ENCODE measurements at places on chromosomes 12 and 14. TPM values are rescaled to one million over a fixed set of nuclear protein-coding genes. Genes with fewer than 3 reads are reported as not detected.

DNA sequence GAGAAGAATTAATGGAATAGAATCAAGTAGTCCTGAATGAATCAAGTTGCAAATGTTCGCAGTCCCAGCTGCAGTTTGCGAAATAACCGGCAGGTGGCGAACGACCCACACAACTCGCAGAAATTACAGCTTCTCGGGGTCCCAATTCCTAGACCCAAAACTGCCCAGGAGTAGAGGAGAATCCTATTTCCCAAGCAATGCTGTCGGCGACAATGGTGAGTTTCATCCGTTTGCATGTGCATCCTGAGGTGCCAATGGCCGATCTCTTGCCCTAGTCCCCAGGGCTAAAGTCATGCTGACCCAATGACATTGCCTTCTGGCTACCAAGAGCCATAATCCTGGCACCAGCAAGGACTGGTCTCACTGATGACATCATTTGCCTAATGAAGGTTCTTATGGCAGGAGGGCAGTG is 8.5 kb upstream of the ASCL1 start:
- peak; percentile 74 for DNase-seq

Gene P3H3
- 2.3 TPM for total RNA-seq

DNA sequence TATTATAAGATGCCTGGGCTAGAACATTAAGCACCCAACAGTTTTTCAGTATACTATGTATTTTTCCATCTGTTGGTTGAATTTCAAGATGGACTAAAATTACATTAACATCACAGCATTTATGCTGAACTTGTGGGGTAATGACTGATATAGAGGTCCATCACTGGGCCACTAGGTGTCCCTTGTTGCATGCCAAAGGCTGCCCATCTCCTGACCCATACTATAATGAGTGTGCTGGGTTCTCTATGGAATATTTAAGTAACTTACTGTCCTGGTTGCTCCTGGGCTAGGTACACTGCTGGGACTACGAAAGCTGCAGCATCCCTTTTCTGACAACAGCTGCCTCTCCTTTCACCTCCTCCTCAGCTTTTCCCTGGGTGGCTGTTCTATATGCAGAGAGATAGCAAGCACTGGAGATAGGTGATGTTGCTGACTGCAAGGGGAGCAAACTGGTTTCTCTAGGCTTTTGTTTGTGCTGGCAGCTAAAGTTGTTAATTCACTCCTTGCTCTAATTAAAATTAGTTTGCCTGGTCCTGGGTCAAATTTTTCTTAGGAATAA is 138.6 kb upstream of the TRHDE start:
- DNase-seq: no peak

Gene EFS
- total RNA-seq: not detected

Gene RAPGEF3
- 0.56 TPM for total RNA-seq

DNA sequence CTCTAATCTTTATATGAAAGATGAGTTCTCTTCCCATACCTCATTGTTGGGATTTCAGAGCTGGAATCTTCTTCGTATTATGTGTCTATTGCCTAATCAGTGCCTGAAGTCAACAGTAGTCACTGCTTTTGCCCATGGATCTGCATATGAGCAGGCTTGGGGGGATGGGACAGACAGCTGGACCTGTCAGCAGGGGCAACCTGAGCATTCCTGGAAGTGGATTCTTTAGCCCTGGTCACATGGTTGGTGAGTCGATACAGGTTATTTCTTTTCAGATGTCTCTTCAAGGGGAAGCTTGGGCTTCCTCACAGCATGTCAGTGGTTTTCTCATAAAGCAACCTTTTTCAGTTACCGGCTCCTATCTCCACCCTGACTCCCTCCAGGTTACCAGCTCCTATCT is 97.3 kb upstream of the RBM19 start:
- no peak for DNase-seq

- DNase-seq: no peak
These were observed 13.7 kb downstream of the ARID2 start for GRCh38 chr12:45743247-45743646.

- no peak for DNase-seq
These were observed 14.9 kb downstream of the AKAP6 start for GRCh38 chr14:32343926-32344430.

Gene MAP1LC3B2
- total RNA-seq: 1.9 TPM

Gene UBC
- total RNA-seq: 1,010 TPM

DNA sequence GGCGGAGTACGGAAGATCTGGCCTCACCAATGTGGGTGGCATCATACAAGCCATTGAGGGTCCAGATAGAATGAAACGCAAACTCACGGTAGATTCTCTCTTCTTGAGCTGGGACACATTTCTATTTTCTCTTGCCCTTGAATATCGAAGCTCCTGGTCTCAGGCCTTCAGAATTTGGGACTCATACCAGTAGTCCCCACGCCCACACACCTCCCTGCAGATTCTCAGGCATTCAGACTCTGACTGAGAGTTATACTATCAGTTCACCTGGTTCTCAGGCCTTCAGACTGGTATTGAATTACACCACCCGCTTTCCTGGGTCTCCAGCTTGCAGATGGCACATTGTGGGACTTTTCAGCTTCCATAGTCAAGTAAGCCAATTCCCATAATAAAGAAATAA is 37.8 kb downstream of the EIF2S3B start:
- DNase-seq: no peak

Gene PDZRN4
- not detected for total RNA-seq
